ENCODE measurements at places on chromosomes 6 and 20.

GRCh38 chr6:13304580-13305260 lies 23.6 kb downstream of the TBC1D7 start:
- DNase-seq, result no peak

- peak; percentile 27 for DNase-seq
Observed at GRCh38 chr6:76697585-76697984, 625.1 kb upstream of the IMPG1 start.

DNA sequence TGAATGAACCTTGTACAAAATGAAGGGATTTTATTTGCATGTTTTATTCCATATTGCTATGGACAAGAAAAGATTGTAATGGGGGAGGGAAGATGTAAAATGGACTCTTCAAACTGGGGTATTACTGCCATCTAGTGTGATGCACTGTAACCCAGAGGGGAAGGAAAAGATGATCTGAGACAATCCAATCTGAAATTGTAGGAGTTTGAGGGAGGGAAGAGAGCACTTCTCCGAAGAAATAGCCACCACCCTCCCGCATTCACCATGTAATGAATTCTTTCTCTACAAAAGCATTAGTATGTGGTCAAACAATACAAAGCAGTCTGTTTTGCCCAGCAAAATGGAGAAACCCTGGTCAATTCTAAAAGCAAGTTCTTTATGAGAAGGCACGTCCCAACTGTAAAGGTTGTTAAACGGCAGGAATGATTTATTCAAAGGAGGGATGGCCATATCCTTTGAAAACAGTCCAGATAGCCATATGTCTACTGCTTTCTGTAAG lies 679.5 kb upstream of the NRSN1 start:
- peak; percentile 25 for DNase-seq

DNA sequence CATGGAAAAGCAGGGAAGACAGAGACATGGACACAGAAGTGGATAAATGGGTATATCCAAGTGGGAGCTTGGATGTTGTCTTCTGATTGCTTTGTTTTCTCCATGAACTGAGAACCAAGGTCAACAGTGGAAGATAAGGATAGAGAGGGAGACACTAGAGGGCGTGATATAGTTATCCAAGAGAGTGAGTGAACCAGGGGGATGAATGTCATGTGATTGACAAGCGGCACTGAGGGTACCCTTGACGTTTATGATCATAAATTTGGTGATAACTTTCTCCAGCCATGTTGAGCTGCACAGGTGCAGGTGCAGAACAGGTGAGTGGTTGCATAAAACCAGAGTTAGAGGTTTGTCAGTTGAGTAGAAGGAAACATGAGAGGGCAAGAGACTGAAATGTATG lies 20.7 kb downstream of the EBF4 start:
- no peak for DNase-seq

DNA sequence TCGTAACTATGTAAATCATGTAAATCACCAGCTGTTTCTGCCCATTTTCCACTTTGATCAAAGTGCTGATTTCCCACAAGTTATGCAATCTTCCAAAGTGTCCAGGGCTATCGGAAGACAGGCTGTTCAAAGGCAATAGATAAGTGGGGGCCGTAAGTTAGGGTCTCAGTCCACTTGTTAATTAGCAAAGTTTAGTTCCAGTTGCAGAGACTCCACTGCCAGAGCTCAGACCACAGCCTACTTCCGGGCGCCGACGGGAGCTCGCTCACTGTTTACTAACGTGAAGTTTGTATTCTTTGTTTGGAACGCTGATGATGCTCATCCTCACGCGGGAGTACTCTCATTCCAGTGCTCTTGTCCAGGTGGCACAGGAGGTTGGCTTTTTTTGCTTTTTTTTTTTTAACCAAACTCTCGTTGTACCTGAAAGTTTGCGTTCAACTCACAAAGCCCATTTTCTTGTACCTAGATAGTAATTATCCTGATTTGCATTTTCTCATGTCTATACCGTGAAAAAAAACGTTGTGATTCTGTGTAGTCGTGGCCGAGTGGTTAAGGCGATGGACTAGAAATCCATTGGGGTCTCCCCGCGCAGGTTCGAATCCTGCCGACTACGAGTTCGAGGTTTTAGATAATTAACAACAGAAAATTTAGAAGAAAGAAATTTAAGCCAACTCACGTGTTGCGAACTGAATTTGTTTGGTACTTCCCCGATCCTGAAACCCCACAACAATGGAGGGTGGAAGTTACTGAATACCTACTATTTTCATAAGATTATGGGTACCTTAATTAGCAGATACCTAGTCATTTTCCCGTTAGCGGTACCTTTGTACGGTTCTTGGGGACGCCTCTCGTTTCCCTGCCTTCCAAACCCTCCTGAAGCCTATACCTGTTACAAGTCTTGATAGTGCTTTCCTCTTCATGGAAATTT lies 29.9 kb upstream of the ZNF184 start:
- DNase-seq, result peak; percentile 77

DNA sequence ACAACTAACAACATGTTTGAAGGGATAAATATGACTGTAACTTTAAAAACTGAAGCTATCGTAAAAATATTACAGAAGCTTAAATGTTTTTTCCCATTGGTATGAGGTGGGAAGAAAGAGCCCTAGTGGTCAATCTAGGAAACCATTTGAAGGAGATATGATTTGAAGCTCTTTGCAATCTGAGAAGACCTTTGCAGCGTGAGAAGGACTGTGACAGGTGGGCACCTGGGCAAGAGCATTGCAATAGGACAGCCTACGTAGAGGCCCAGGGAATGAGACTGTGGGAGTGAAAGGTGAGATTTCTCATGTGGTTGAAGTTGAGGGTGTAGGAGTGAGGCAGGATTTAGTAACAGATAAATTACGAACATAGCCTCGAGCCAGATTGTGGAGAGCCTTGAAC lies 108.0 kb upstream of the PDE7B start:
- no peak for DNase-seq

GRCh38 chr6:123127807-123128206 lies 131.8 kb downstream of the CLVS2 start:
- DNase-seq, result no peak

DNA sequence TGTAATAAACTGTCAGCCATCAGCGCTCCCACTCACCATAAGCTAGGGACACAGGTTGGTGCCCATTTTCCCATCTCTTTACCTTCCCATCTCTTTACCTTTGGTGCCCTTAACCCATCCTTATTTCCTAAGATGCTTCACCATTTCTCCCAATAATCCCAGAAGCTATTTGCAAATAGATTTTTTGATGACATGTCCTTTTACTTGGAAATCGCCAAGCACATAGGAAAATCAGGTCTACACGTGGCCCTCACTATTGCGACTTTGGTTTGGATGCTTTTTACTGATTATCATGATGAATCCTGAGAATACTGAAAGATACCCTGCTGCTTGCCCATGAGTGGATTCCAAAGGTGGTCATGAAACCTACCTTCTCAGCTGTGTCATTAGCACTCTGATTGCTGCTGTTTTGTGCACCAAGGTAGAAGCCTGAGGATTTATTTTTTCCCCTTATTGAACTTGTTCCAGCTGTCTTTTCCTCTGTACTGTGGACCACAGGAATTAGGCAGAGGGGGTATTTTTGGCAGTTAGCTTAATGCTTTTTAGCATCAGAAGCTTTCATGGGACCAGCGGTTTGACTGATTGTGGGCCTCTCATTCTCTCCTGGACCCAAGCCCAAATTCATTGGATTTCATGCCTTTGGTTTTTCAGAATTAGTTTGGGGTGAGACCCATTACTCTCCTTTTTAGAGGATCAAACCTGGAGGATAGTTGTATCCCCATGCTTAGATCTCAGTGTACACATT lies 229.6 kb upstream of the RIN2 start:
- DNase-seq, result no peak

DNA sequence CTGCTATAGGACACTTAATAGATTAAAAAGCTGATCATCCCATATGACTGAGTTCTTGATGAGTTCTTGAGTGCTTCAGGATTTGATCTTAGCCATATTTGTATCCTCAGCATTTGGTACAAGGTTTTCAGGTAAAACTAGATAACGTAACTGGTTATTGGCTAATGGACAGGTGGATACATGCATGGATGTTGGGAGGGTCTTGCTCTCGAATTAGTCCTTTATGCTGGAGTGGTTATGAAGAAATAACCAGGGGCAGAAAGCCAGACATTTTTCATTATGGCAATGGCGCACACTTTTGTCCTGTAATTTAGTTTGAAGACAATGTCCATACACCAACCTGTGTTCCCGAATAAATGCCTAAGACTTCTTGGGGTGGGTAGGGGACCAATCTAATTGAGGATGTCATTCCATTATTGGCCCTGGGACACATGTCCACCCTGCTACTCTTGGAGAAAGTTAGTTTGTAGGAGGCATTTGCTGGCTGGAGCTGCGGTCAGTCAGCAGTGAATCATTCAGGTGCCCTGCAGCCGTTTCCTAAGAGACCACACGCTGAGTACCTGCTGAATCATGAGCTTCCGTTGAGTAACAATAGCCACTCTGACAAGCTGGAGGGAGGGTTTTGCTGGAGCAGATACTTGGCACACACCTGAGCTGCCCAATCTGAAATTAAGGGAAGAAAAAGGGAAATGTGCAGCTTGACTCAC lies 194.4 kb downstream of the FOXA2 start:
- DNase-seq, result no peak

GRCh38 chr6:1949538-1949937 lies 295.9 kb downstream of the GMDS start:
- DNase-seq, result no peak

DNA sequence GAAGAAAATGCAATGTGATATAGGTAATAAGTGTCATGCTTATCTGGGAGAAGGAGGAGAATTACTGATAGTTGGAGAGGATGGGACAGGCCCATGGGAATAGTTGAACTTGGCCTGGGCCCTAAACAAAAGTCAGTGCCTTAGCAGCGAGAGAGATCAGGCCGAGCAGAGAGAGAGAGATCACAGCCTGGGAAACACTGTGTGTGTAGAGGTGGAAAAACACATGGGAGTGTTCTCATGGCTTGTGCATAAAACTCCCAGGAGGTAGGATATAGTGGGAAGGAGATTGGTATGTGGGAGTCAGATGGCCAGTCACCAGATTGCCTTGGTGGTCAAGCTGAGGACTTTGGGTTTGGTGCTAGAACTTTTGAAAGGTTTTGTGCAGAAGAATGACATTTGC lies 47.6 kb downstream of the FIG4 start:
- DNase-seq, result no peak

DNA sequence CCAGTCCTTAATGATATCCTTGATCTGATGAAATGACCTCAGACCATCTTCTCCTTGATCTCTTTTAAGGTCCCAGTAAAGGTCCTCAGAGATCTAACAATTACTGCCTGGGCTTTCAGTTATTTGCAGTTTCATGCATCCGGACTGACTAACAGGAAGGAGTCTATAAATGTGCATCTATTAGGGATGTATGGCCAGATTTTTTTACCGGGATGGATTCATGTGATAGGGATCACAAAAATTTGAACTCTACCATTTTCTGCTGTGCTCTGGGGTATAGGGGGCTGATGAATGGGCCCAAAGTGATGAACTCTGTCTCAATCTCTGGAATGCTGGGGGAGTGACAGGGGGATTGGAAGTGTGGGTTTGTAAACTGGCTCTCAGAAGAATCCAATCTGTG lies 36.2 kb upstream of the SCUBE3 start:
- no peak for DNase-seq

GRCh38 chr6:81075974-81076373 lies 676.5 kb downstream of the TENT5A start:
- DNase-seq, result peak; percentile 77

GRCh38 chr6:168113226-168113625 lies 34.2 kb upstream of the FRMD1 start:
- no peak for DNase-seq

GRCh38 chr20:53708129-53708968 lies 114.7 kb upstream of the ZNF217 start:
- DNase-seq, result peak; percentile 16

DNA sequence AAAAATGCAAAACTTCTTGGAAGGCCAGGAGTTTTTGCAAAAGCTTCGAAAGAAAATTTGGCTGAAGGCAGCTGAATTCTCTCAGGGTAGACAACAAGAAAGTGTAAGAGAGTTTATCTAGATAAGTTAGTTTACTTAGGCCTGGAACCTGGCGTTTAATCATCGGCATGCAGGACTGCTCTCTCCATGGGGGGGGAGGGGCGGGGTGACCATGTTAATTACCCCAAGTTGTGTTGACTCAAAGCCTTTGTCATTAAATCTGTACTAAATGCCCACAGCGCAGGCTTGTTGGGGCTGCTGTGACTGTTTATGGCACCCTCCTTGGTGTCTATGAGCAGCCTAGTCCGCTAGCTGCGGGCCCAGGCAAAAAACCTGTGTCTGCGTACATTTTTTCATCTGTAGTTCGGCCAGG lies 20.1 kb upstream of the ZNF451 start:
- DNase-seq, result peak; percentile 19

- DNase-seq, result no peak
Observed at GRCh38 chr6:8420031-8420588, 15.2 kb downstream of the SLC35B3 start.

DNA sequence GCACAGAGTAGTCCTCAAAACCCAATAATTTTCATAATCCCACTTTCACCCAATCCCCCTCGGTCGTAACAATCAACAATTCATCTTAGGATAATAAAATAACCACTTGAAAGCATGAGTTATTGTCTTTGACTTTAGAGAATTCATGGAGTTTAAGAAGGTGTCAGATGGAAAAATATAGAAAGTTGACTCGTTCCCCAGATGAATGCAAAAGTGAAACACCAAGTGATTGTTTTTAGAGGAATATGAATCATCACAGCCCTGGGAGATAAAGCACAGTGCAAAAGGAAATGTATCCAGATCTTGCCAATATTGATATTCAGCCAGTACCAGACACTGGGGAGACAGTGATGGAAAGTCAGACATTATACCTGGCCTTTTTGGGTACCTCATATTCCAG lies 860.5 kb downstream of the DHX35 start:
- no peak for DNase-seq

DNA sequence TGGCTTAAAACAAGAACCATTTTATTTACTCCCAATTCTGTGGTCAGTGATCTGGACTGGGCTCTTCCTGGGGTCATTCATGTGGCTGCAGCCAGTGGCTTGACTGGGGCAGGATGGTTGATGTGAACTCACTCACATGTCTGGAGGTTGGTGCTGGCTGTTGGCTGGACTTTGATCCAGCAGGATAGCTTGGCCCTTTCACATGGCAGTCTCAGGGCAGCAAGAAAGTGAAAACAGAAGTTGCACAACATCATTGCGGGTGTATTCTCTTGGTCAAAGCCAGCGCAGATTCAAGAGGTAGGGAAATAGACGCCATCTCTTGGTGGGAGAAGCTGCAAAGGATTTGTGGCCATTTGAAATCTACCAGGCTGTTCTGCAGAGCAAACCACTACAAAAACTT lies 77.2 kb downstream of the MDGA1 start:
- DNase-seq, result no peak

DNA sequence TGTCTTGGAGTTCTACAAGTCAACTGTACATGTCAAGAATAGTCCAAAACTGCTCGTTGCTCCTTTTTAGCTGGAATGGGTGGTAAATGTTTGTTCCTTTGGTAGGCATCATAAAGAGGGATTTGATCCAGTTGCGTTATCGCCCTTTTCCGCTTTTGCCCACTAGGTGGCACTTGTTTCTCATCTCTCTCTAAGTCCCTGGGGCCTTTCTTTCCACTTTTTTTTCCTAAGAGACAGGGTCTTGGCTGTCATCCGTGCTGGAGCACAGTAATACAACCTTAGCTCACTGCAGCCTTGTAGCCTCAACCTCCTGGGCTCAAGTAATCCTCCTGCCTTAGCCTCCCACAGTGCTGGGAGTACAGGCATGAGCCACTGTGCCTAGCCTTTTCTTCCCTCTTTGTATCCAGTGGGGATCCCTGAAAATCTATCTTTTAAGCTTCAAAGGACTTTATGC lies 20.7 kb downstream of the GTPBP2 start:
- peak; percentile 84 for DNase-seq
